ENCODE measurements at places on chromosomes 12 and 14.

DNA sequence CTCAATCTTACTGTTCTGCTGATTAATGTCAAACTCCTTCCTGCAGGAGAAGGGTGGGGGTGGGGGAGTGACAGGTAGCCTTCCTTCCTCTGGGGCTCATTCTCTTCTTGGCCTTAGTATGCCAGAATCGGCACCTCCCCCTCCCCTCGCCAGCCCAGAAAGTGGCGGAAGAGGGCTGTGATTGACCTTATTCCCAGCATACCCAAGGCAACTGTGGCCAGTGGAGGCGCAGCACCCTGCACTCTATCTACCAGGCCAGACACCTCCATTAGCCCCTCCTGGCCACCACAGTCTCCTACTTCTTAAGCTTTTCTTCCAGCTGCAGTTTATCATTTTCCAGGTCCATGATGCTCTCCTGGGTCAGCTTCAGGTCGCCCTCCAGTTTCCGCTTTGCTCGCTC, 15.5 kb downstream of the MYH6 start:
- no peak for DNase-seq

- DNase-seq = no peak
Observed at GRCh38 chr12:57229046-57229633, 371 bp upstream of the SHMT2 start.

DNA sequence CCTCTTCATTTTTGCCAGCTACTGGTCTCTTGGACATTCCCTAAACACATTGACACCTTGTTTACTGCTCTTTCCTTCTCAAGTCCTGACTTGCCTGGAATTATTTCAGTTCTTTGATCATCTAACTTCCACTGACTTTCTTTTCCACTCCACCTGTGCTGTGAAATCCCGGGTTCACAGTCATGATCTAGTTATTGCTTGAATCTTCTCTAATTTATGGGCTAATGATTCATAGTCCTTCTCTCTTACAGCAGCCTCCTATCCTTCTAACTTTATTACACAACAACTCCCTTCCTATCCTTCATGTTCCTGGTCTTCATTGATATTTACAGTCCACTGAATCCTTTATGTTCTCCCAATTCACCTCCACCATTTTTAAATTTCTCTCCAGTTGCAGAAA, 260.1 kb downstream of the C12orf75 start:
- DNase-seq = no peak

GRCh38 chr12:64212119-64212746, 9.9 kb downstream of the KICS2 start:
- DNase-seq = no peak

GRCh38 chr14:24367514-24368211, at the start of gene NFATC4:
Gene NFATC4 (plus strand): TSS chr14:24368184. CDS start chr14:24368341, 157 bp downstream.
- DNase-seq = no peak

- DNase-seq = no peak
Observed at GRCh38 chr12:53625373-53625945, 723 bp downstream of the ATF7 start.

DNA sequence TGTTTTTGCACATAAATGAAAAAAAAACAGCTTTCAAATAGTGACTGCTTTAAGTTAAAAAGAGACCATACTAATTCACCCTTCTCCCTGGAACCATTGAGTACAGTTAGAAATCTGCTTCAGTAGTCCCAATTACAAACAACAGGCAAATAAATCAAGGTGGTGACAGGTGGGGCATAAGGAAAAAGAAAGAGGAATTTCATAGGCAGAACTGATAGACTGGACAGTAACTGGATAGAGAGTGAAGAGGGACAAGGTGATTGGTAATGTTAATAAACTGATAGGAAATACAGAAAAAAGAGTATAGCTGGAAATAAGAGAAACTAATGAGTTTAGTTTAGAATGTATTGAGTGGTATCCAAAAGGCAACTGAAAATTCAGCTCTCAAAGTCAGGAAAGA, 56.0 kb downstream of the SLC41A2 start:
- no peak for DNase-seq

DNA sequence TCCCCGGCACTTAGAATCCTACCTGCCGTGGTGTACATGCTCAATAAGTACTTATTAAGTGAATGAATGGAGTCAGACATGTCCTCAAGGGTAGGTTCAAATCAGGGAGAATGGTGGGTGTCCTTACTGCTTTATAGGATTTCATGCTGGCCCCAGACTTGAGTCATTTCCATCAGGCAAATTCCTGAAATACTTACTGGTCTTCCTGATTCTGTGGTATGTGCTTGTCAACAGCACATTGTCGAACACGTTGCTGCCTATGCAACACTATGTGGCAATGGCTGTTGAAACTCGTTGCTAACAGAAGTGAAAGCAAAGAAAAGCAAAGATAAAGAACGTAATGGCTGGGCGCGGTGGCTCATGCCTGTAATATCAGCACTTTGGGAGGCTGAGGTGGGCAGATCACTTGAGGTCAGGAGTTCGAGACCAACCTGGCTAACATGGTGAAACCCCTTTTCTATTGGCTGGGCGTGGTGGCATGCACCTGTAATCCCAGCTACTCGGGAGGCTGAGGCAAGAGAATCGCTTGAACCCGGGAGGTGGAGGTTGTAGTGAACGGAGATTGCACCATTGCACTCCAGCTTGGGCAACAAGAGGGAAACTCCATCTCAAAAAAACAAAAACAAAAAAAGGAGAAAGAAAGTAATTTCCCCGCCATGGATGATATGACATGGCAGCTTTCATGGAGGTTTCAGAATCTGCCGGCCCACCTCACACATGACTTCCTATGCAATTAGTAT, 214.9 kb downstream of the ZFP36L1 start:
- DNase-seq = no peak

DNA sequence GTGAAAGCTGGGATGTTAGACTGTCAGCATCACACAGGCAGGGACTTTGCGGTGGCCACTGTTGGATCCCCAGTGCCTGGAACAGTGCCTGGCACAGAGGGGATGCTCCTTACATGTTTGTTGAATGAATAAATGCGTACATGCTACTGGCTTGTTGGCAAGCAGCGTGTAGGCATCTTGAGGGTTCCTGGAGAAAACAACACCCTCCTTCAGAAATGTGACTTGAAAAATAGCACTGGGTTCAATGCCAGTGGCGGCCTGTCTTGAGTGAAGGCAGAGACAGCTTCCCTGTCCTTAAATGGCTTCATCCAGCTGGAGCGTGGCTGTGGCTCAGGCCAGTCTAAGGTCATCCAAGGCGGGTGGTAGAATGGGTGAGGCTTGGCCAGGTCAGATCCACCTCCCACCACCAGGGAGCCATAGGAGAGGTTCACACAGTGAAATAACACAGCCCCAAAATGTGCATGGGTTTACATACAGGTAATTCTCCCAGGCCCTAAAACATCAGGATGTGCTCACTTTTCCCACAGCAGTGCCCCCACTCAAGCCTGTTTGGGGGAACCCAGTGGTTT, 171.4 kb downstream of the PHETA1 start:
- no peak for DNase-seq

- DNase-seq = no peak
Observed at GRCh38 chr12:120286768-120287490, 4.8 kb downstream of the RNU4-2 start.

DNA sequence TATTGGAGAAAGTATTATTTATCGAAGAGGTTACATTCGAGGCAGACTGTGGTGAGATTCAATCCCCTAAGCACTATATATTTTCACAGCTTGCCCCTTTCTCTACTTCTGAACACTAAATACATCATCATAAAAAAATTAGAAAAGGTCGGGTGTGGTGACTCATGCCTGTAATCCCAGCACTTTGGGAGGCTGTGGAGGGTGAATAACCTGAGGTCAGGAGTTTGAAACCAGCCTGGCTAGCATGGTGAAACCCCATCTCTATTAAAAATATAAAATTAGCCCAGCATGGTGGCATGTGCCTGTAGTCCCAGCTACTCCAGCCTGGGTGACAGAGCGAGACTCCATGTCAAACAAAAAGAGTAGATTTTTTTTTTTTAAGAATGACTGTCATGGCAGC, 70.6 kb upstream of the MYF6 start:
- no peak for DNase-seq

DNA sequence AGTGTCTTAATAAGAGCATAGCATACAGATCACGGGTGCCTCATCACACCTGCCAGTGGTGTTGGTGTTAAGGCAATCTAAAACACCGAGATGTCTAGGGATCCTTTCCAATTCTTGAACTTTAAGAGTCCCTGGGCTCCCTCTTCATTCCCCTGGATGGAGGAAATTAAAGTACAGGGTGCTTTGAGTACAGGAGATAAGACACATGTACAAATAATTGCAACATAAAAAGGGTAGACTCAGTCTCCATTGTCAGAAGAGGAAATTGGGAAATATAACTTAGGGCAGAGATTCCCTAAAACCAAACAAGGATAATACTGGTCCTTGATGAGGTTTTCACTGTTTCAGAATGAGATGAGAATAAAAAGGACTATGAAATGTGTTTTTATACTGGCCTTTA, 34.9 kb downstream of the SCFD1 start:
- no peak for DNase-seq

DNA sequence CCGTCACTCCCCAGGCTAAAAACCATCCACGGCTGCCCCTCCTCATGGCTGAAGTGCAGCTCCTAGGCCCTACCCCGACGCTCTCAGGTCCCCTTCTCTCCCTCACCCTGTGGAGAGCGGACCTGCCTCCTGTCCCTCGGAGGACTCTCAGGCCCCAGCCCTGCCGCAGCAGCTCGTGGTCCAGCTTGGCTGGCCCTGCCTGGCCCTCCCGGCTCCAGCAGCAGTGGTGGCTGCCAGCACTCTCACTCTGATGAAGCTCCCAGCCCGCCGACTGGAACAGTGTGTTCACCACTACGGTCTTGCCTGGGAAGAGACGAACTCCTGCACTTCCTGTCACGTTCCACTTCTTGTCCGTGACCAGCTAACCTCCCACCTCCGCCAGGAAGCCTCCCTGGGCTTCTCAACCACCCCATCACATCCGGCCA, 11.1 kb downstream of the BAG5 start:
- DNase-seq = no peak

DNA sequence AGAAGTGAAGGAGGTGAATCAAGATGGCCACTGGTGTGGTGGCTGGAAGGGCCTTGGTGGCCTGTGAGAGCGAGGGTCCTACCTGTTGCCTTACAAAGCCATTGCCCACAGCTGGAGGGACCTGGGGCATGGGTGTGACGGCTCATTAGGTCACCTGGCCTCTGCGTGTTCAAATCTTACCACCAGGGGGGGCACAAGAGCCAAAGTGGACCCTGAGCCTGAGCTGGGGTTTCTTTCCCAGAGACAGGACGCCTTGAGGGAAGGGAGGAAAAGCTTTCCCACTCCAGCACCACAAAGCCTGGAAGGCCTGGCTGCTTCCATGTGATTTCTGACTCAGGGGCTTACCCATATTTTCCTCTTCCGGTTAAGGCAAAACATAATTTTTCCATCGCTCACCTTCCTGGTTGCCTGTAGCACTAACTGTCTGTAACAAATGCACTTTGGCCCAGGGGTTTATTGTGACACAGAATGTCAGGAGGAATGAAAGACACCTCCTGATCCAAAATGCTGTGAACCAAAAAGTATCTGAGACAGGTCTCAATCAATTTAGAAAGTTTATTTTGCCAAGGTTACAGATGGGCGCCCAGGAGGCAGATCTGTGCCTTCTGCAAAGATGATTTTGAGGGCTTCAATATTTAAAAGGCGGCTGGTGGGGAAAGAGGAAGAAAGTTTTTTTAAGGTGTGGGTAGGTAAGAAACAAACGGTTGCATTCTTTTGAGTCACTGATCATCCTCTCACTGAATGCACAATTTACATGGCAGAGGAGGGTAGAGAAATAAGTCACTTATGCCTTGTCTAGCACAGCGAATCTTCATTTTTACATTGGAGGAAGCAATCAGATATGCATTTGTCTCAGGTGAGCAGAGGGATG, 4.3 kb upstream of the CD9 start:
- DNase-seq = no peak

DNA sequence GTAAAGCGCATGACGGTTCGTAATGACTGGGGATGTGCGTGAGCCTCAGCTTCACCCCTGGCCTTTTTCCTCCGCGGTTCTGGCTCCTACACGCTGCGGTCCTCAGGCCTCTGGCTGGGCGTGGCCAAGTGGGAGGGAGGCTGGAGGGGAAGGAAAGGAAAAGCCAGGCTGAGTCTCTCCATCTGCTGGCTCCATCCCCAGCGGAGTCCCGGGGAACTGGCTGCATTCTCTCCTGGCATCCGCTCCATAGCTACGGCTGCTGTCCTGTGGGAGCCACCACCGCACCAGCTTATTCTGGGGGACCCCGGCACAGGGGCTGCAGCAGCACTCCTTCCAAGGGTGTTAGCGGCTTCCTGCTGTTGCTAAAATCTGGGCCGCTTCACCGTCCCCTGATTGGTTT, 68.2 kb upstream of the SLC24A4 start:
- DNase-seq = no peak

GRCh38 chr14:23694949-23695663, 58.9 kb downstream of the DHRS2 start:
- DNase-seq = no peak

GRCh38 chr14:37411079-37411735, 183.8 kb downstream of the FOXA1 start:
- DNase-seq = no peak

GRCh38 chr12:128871516-128871892, 18.2 kb downstream of the GLT1D1 start:
- DNase-seq = no peak

GRCh38 chr12:28053564-28053963, 81.0 kb upstream of the PTHLH start:
- DNase-seq = no peak

- DNase-seq = no peak
Observed at GRCh38 chr12:80086025-80086424, 13.3 kb upstream of the OTOGL start.

- no peak for DNase-seq
Observed at GRCh38 chr12:22190-22529, 44.4 kb upstream of the IQSEC3 start.

DNA sequence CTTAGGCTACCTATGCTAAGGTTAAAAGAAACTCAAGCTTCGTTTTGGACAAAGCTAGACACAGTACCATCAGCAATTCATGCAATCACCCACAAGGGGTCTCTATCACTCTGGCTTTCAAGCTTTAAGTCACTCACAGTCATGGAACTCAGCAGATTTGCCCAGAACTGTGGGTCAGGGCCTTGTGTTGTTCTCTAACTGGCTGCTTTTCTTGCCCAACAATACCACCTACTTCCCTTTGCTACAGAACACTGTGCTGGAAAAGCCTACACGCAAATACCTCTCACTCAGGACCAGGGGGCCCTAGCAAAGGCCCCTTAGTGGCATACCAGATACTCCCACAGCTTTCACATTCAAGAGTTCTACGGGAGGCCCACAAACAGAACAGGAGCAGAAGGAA, 9.1 kb downstream of the NEMP1 start:
- DNase-seq = no peak

Data from esophagus squamous epithelium (tissue), 5 donors.